ENCODE measurements at places on chromosomes 1 and 21.

GRCh38 chr1:2499986-2500596 lies 24.0 kb downstream of the PLCH2 start:
- no peak for DNase-seq

GRCh38 chr1:9589144-9589718 lies 520 bp downstream of the TMEM201 start:
- peak; percentile 51 for DNase-seq

GRCh38 chr1:116880917-116881316 lies 28.8 kb upstream of the PTGFRN start:
- DNase-seq, result no peak

- DNase-seq, result no peak
Measured at GRCh38 chr21:15365751-15366392, 301.1 kb upstream of the NRIP1 start.

- no peak for DNase-seq
Measured at GRCh38 chr1:163337631-163338030, 15.9 kb downstream of the NUF2 start.
